ENCODE measurements at places on chromosomes 7 and 10. TPM values are rescaled to one million over a fixed set of nuclear protein-coding genes. Genes with fewer than 3 reads are reported as not detected.

Gene AGR3
- total RNA-seq: 1.5 TPM

Gene DNAJC30
- total RNA-seq: 6.6 TPM

GRCh38 chr7:148304083-148304335, 286.6 kb upstream of the C7orf33 start:
- no peak for DNase-seq

GRCh38 chr7:46681865-46682503, 760.9 kb upstream of the IGFBP3 start:
- DNase-seq: no peak

GRCh38 chr7:120927454-120928103, 23.0 kb upstream of the ING3 start:
- DNase-seq: no peak

Gene ETV1
- 43.5 TPM for total RNA-seq

- DNase-seq: no peak
These were observed 23.8 kb upstream of the WDR11 start for GRCh38 chr10:120827251-120827875.

DNA sequence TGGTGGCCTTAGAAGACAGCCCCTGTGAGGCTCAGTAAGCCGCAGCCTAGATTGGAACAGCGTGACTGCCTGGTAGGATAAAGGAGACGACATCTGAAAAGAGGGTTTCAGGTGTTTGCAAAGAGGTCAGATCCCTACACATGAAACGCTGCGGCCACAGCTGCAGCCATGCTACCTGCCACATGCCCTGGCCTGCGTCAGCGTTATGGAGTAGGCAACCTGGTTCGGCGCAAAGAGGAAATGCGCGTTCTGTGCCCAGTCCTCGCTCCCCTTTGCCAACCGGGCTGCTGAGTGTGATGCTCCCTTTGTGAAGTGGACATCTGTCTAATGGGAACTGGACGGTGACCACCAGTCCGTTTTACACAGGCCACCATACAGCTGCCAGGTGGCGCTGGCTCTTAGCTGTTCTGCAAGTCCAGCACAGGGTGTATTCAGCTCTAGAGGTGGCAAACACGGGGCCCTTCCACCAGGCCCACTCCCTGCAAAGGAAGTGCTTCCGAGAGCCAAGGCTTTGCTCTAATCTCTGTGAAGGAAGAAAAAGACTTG, 160.3 kb downstream of the CELF2 start:
- DNase-seq: no peak

DNA sequence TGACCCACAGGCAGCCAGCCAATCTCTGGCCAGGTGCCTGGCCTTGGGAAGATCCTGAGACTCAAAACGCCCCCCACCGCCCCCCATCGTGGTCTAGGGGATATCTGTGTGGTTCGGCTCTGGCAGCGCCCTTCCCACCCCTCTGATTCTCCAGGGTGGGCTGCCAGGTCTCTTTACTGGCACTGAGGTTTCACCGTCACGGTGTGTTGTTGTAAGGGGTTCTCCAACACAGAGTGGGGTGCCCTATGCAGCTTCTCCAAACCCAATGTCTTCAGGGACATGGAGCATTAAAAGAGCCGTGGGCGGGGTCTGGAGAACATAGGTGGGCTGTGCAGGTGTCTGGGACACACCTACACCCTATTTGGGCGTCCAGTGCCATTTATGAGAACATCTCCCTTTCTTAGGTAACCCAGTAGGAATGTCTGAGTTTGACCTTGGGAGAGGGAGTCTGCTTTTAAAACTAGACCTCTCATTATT, 1.5 kb downstream of the MAFK start:
- DNase-seq: no peak

Gene CREB3L2
- total RNA-seq: 22.0 TPM

GRCh38 chr7:31028006-31028405, 24.1 kb upstream of the ADCYAP1R1 start:
- no peak for DNase-seq

GRCh38 chr7:17131060-17131345, 167.4 kb upstream of the AHR start:
- DNase-seq: no peak

GRCh38 chr7:105306298-105306748, 82.4 kb downstream of the SRPK2 start:
- DNase-seq: no peak

DNA sequence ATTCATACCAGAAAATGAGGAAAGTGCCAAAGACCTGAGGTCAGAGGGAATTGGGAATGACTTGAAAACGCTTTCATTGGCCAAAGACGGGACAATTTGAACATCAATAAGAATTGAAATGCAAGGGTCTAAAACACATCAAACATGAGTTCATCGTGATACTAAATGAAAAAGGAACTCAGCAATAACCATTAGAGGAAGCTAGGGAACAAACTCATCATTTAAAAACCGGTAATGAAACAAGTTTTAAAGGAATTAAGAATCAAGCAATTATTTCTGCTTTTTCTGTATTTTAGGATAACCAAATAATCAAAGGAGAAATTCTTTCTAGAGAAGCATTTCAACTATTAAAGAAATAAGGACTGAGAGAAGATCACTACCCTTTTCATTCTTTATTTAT, 303.1 kb downstream of the ARHGAP12 start:
- DNase-seq: no peak

GRCh38 chr7:129501760-129502707, at the start of gene SMKR1:
Gene SMKR1, plus strand, starts transcription at chr7:129502531. Its CDS starts 294 bp downstream, at chr7:129502825.
- DNase-seq: peak; percentile 58

DNA sequence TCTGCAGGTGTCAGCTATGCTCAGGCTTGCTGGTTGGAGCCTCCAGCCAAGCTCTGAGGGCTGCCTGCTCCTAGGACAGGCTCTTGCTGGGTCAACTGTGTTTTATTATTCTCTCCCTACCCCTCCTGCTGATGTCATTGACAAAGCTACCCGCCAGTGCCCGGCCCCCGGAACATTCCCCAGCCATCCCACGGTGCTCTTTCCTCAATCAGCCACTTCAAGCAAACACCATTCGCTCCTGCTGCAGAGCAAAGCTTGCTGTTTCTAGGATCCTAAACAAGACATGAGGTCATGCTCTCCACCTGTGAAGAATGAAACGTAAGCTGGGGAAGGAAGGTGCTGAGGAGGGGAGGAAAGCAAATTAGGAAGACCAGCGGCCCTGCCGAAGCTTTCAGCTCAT, 2.1 kb upstream of the C10orf71 start:
- no peak for DNase-seq

Gene PIK3AP1
- 4.3 TPM for total RNA-seq

Gene DTX2
- total RNA-seq: 3.6 TPM

- DNase-seq: no peak
These were observed 80.0 kb downstream of the AKAP9 start for GRCh38 chr7:92020636-92021035.

GRCh38 chr10:5782174-5782573, 31.1 kb downstream of the GDI2 start:
- no peak for DNase-seq

- DNase-seq: no peak
These were observed 20.7 kb downstream of the AHCYL2 start for GRCh38 chr7:129245533-129245932.

- no peak for DNase-seq
These were observed 67.3 kb upstream of the AASS start for GRCh38 chr7:122211362-122211761.

Gene PCDH15
- total RNA-seq: 46.8 TPM

- DNase-seq: no peak
These were observed 72.4 kb downstream of the DNAJB6 start for GRCh38 chr7:157409149-157409752.

Gene PLAU
- 4.7 TPM for total RNA-seq

DNA sequence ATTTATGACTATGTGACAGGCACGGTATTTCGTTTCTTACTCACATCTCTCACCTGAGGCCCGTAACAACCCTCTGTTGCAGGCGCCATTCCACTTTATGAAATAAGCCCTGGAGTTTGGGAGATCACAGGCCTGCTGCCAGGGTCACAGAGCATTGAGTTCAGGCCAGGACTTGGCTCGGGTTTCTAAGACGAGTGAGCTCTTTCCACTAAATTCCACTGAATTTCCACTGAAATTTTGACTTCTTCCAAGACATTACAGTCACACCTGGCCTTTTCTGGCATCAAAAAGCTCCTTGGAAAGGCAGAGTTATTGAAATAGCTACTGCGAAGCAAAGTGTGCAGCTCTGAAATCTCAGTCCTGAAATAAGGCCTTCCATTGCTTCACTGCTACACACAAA, 282.8 kb upstream of the MGMT start:
- DNase-seq: no peak

- no peak for DNase-seq
These were observed 66.4 kb upstream of the ARHGAP21 start for GRCh38 chr10:24790073-24790472.

GRCh38 chr10:118407777-118408176, 65.7 kb upstream of the FAM204A start:
- no peak for DNase-seq

Gene MKX
- total RNA-seq: 2.9 TPM

GRCh38 chr10:133040198-133040597, 47.5 kb upstream of the ADGRA1 start:
- DNase-seq: no peak

Measured in spinal cord (tissue), 10 donors.